Activated naive CD4-positive, alpha-beta T cell treated with anti-CD3 and anti-CD28 coated beads, Interleukin-2, amount 10 ng/mL, durations not matched to agents 7 days and 5 days (primary cell): ENCODE measurements at places on chromosomes 5 and 9.
A peak's percentile ranks its signal among the peaks of the same experiment; 100 is the strongest.

DNA sequence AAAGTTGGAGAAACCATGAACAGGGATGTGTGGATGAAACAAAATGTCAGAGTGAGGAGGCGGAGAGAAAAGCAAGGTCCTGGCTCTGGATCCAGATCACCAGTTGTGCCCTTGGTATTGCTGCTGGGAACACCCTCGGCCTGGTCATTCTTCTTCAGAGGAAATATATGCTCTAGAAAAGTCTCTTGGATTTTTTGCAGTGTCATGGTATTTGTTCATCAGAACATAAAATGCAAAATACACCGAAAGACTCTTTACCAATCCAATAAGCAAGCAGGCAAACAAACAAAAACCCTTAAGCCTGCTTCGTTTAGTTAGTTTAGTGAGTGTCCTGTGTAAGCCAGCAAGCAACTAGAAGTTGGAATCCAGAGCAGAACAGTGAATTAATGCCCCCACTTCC lies 88.7 kb upstream of the CDH6 start:
- no peak for DNase-seq

GRCh38 chr9:70085241-70085640 lies 41.6 kb downstream of the MAMDC2 start:
- no peak for DNase-seq

DNA sequence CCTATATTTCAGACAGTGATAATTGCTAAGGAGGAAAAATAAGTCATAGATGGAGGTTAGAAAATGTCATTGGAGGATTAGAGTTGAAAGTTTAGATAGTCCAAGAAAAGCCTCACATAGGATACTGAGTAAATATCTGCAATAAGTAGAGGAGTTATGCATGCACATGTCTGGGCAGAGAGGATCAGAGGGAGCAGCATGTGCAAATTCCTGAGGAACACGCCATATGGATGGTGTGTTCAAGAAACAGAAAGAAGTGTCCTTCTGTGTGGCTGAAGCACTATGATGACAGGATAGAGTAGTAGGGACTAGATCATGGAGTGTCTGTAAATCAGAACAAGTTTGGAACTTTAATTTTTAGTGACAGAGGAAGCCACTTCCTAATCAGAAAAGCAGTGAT lies 52.2 kb downstream of the SGCD start:
- DNase-seq = no peak

DNA sequence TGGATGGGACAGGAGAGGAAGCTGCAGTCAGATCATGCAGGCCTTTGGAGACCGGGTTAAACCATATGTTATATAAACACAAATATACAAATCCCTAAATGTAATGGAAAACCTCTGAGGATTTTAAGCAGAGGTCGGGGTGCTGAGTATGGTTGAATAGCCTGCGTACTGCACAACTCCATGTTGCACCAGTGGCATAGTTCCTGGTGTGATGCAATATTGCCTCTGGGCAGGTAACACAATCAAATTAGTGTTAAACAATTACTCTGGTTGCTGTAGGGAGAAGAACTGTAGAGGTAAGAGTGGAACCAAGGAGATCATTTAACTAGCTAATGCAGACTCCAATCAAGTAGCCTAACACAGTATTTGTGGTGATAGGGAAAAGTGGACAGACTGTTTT lies 21.3 kb upstream of the RNF145 start:
- no peak for DNase-seq

DNA sequence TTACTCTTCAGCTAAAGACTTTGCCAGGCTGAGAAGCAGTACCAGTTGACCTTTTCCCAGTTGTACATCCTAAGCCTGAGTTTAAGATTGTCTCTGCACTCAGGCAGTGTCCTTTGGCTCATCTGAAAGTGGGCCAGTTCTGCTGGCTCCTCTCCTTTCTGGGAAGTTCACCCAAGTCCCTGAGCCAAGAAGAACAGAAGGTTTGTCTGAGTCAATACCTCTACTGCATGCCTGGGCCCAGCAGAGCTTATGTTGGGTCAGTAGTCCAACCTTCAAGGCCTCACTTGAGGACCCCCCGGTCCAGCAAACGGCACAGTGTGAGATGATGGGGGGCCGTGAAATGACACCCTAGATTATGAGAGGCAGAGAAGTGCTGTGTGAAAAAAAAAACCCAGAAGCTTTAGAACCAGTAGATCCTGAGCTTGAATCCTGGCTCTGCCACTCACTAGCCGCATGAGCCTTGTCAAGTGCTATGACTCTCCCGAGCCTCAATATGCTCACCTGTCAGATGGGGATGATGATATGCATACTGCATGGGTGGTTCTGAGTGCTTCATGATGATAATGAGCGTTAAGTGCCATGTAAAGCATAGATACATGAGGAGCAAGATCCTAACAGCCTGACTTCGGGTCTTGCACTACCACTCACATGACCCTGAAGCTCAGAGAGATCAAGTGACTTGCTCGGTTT lies 156.0 kb downstream of the MACROH2A1 start:
- no peak for DNase-seq

- no peak for DNase-seq
Measured at GRCh38 chr5:67639976-67640375, 443.4 kb upstream of the CD180 start.

DNA sequence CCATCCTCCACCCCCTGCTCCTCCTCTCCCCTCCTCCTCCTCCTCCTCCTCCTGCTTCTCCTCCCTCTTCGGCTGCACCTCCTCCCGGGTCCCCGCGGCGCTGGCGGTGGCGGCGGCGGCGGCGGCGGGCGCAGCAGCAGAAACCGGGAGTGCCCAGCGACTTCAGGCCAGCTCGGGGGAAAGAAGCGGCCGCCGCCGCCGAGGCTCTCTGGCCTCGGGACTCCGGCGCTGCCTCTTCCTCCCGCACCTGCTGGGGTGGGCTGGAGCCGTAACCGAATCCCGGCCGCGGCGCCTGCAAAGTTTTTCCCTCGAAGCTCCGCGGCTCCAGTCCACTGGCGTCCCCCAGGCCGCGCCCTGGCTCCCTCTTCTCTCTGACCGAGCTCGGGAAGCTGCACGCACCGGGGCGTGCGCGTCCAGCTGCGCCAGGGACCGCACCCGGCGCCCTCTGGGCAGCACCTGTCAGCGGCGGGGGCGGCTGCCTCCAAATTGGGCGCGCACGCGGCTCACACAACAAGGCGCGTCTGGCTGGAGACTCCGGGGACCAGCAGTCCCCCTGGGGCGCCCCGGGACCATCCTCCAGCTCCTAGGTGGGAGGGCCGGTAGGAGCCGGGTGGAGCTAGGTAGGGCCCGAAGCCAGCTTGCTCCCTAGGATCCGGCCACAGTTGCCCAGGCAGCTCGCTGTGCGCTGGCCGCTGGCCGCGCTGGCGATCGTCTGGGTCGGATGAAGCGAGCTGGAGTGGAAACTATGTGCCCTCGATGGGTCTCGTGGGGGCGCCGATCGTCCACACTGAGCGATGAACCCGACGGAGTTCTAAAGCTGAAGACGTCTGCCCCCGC lies at the start of gene MCTP1:
Gene MCTP1 (minus strand): TSS at position 523 of the 837 bp plus-strand sequence.
- peak; percentile 22 for DNase-seq

DNA sequence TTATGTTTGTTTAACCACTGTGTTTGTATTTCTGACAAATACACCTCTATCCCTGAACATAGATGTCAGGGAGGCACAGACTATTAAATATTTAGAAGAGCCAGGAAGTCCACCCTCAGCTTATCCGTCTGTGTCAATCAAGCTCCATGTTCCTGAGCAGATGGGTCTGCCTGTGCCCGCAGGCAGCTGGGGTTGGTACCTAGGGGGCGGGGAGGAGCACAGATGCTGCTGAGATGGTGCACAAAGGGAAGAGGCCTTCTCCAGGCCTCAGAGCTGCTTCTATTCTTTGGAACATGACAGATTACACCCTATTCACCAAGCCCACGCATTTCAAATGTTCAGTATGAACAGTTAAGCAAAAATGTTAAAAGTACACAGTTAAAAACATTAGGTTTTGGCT lies 142.1 kb downstream of the EPB41L4A start:
- no peak for DNase-seq

GRCh38 chr5:11482011-11482410 lies 422.2 kb downstream of the CTNND2 start:
- DNase-seq = no peak

GRCh38 chr5:133357758-133358157 lies 254.6 kb downstream of the FSTL4 start:
- DNase-seq = no peak

GRCh38 chr9:36862206-36863145 lies 171.6 kb downstream of the PAX5 start:
- DNase-seq = no peak

GRCh38 chr5:133612249-133612860 lies at the start of gene FSTL4:
Gene FSTL4 (minus strand): TSS chr5:133612541.
- peak; percentile 40 for DNase-seq

DNA sequence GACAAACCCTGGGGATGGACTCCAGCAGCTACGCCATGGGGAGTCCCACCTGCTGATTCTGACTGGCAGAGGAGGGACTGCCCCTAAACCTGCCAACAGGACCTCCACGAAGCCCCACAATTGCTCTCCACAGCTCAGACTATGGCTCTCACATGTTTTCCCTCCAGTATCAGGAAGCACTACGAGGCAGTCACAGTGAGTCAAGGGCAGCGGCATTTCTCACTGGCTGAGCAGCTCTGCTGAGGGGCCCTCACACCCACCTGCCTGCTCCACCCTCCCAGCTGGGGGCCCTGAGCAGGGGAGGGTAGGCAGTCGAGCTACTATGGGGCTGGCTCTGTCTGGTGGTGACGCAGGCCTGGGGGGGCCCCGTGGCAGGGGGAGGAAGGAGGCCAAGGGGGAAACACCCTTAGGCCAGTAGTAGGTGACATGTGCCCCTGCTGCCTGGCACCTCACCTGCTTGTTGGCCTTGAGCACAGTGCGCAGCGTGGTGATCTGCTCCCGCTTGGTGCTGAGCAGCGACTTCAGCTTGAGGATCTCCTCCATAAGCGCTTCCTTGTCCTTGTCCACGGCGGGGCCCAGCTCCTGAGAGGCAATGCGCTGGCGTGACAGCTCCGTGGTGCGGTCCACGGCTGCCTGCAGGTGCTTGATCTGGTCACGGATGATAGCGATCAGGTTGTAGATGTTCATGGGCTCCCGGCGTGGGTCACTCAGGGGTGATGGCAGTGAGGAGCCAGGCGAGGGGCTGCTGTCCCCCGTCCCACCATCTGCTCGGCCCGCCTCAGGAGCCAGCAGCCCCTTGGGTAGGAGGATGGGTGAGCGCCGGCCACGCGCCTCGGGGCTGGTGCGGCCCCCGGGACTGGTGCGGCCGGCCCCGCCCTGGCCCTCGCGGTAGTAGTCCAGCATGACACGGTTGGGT lies 46.3 kb downstream of the BICD2 start:
- DNase-seq = no peak

- DNase-seq = no peak
Measured at GRCh38 chr5:51846015-51846414, 462.8 kb downstream of the ISL1 start.

GRCh38 chr9:128341435-128341849 lies 1.1 kb downstream of the SLC27A4 start:
- DNase-seq = peak; percentile 82

DNA sequence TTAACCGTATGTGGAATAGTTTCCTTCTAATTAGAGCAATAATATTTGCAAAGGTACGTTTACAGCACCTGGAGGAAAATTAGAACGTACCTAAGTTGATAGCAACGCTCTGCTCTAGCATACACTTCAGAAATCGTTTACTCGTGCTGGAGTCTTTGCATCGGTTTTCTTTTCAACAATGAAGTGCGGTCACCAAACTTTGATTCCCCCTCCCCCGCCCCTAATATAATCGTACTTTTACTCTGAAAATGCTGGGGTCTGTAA lies 506 bp downstream of the ADAMTS19 start:
- DNase-seq = no peak

- DNase-seq = no peak
Measured at GRCh38 chr5:110909950-110910349, 161.6 kb upstream of the TSLP start.

DNA sequence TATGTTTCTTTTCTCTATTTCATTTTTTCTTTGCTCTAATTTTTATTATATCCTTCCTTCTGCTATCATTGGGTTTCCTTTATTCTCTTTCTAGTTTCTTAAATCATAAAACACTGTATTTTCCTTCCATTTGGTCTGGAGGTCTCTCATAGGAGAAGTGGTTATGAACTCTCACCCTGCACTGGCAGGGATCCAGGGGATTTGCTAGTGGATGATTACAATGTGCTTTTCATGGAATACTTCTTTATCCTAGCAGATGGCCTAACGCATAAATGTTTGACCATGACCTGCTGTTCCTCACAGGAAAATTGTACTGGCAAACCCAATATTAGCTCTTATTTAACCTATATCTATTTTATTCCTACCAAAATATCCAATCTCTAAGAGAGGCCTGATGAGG lies 31.5 kb upstream of the SGCD start:
- DNase-seq = no peak

DNA sequence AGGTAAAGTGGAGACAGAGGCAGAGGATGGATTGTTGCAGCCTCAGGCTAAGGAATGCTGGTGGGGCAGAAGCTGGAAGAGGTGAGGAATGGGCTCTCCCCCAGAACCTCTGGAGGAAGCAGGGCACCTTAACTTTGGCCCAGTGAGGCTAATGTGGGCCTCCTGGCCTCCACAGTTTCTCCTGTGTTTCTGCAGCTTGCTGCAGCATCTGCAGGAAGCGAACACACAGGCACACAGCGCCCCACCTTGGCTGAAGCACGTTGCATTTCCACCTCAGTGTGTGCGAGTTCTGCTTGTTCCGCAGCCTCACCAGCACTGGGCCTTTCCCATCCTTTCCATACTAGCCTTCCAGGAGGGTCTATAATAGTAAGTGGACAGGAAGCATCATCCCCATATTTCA lies 27.2 kb upstream of the ASS1 start:
- DNase-seq = no peak

DNA sequence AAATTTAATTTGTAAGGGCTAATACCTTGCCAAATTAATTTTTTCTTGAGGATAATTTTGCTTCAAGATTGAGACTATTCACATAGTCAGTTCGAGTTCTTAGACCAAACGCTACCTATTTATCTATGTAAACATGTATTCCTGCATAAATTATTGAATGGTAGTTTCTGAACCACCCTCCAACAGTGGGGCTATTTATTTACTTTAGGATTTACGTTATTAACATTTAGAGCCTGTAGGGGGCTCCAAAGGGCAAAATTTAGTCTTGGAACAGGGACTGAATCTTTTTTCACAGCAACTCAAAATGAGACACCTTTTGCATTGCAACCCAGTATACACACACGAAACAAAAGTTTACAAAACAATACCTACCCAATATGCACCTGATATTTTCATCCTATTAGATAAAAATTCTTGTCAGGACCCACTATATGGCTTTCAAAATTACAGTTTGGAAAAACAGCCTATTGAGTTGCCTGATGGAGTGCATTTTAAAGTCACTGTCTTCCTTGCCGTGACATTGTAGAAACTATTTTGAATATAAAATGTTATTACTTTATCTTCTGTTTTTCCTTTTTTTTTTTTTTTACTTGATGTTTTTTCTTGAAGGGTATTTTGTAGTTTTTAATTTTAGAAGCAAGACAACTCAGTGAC lies 47.1 kb upstream of the POU4F3 start:
- DNase-seq = peak; percentile 23

- DNase-seq = no peak
Measured at GRCh38 chr9:87340391-87340790, 157.3 kb upstream of the DAPK1 start.

GRCh38 chr5:159149085-159149484 lies 49.4 kb upstream of the EBF1 start:
- DNase-seq = no peak

- DNase-seq = no peak
Measured at GRCh38 chr9:121297389-121297788, 29.4 kb downstream of the GSN start.

- no peak for DNase-seq
Measured at GRCh38 chr5:113065626-113066025, 89.0 kb downstream of the DCP2 start.

- no peak for DNase-seq
Measured at GRCh38 chr9:87305151-87305550, 192.5 kb upstream of the DAPK1 start.

- no peak for DNase-seq
Measured at GRCh38 chr5:130112246-130112645, 208.0 kb downstream of the CHSY3 start.
